ENCODE measurements at places on chromosomes 2 and 18.

- DNase-seq = no peak
These were observed 60.3 kb upstream of the SP3 start for GRCh38 chr2:174025271-174026121.

DNA sequence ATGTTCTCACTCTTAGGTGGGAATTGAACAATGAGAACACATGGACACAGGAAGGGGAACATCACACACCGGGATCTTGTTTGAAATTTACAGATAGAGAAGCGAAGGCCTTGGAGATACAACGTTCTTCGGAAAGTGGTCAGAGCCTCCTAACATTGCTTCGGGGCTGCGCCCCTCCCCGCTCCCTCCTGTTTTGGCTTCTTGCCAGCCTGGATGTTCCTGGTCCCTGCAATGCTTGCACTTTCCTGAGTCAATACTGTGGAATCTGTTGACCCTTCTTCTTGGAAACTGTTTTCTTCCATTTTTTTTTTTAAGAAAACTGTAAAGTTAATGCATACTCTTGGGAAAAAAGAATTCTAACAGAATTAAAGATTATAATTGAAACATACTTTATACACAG lies 360.8 kb downstream of the SOCS6 start:
- no peak for DNase-seq

GRCh38 chr2:380221-380620 lies 92.3 kb upstream of the ALKAL2 start:
- no peak for DNase-seq

DNA sequence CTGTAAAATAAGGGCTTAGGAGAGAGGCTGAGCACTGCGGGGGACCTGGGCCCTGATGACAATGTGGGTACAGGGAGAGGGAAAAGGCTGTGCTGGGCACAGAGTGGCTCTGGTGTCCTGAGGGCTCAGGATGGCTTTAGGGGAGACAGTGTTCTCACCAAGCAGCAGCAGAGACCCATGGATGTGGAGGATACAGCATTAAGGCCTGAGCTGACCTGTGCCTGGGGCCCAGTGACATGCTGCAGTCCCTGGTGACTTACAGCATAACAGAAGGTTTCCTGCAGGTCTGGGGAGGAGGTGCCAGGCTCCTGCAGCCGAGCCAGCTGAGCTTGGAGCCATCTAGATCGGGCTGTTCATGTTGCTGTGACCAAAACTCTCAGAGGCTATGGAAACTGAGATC lies 191.3 kb upstream of the SMAD2 start:
- no peak for DNase-seq
